ENCODE measurements at places on chromosomes 5 and 9.
A peak's percentile ranks its signal among the peaks of the same experiment; 100 is the strongest.

DNA sequence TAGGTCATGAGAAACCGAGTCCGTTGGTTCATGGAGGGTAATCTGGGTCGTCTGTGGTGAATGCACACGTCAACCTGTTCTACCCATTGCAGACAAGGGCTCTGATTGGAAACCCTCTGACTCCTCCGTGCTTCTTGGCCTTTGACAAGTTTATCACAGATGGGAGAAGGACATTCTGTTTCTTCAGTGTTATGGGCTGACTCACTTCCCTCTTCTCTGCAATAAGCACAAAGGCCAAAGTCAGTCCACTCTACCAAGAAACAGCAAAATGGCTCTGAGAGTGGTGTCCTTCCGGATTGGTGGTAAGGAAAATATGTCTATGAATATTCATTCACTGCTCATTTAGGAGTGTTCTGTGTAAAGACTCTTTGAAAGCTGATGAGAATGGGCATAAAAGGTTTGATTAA, 89.3 kb downstream of the FEM1C start:
- peak; percentile 98 for DNase-seq

DNA sequence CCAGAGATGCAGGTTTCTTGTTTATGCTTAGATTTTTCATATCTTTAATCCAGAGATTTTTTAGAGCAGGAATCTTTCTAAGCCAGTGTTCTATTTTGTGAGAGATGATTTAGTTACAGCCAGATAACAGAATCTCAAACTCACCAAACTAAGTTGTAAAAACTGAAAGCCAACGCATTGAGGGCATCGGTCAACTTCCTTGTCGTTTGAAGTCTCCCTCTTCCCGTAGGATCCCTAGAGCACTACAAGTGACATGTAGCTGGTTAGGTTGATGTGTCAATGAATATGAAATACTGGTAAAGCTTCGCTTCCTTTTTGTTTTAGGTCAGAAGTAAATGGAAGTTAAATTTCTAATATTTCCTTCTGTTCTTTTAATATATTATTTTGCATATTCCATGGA, 139.6 kb downstream of the YIPF5 start:
- DNase-seq, result no peak

DNA sequence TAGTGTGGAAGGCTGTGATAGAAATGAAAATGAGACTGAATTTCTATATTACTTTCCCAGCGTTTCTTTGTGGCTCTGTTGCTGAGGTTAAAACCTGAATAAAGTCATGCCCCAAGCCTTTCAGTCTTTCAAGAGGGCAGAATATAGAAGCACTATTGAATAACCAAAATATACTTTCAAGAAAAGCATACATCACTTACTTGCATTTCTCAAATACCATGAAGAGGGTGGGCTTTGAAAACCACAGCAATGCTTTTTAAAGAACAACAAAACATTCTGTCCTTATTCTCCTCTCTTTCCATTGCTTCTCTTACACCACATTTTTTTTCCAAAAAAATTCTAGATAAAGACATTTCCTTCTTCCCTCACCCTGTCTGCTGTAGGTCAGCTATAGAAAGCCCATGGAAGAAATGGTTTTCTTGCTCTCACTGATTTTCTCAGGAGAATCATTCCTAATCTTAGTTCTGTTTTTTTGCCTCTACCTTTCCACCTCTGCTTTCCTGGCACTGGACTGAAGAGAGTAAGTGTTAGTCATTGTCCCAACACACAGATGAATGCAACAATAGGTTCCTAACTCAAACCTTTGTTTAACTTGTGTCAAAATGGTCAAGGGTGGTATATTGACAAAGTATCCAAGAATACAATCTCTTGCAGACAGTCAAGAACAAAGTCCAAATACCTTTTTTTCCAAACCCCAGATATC, 51.6 kb downstream of the NUDT12 start:
- DNase-seq, result no peak

DNA sequence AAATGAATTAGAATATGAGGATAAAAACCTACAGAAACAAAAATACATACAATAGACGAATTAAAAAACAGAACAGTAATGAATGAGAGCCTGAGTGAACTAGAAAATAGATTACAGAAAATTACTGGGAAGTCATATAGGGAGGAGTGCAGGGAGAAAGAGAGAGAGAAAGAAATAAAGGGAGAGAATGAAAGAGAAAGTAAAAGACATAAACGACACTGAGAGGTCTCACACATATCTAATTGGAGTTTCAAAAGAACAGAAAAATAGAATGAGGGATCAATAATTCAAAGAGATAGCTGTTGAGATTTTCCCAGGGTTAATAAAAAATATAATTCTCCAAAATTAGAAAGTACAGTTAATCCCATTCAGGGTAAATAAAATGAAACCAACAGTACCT, 156.4 kb upstream of the FTMT start:
- no peak for DNase-seq

- no peak for DNase-seq
These were observed 569.1 kb upstream of the MEF2C start for GRCh38 chr5:89452081-89452480.

DNA sequence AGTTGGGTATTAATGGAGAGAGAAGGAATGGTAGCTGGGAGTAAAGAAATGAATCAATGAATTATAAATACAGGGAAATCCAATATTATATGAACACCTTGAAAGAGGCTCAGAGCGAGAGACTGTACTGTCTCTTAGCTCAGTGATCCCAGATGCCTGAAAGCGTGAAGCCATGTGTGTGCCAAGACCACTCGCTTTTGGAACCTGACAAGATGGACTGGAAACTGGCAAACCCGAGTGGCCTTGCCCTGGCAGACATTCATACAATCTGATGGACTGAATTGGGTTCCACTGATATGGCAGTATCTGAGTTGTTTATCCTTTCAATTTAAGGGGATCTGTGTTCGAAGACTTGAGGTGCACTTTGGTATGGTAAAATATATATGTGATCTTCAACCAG, 170.3 kb downstream of the ERCC6L2 start:
- DNase-seq, result no peak

DNA sequence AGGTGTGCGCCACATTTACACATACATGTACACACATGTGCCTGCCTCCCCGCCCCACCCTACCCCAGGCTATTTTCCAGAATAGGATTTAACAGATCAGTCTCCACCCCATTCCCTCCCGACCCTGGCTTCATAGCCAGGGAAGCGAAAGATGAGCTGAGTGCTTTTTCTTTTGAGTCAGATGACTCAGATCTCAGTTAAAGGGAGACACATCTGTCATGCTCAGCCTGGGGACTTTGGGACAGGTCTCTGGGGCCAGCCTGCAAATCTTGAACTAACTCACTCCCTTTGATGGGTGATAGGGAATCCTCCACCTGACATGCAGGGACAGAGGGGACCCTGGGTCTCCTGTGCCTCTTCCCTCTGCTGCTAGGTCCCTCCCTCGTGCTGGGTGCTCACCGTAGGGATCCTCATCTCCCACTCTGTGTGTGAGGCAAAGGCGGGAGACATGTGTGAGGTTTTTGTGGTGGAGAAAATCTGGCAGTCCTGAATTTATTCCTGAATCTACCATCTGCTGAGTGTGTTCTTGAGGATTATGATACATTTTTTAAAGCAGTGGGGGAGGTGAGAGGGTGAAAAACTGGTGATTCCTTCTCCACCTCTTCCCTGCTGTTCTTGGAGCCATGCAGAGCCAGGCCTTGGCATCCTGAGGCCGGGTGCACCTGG, 37.7 kb downstream of the NEUROG1 start:
- DNase-seq, result peak; percentile 35

- no peak for DNase-seq
These were observed 378.6 kb upstream of the KLF4 start for GRCh38 chr9:107868186-107868585.

GRCh38 chr5:1800472-1801221, 560 bp upstream of the NDUFS6 start:
- peak; percentile 27 for DNase-seq

DNA sequence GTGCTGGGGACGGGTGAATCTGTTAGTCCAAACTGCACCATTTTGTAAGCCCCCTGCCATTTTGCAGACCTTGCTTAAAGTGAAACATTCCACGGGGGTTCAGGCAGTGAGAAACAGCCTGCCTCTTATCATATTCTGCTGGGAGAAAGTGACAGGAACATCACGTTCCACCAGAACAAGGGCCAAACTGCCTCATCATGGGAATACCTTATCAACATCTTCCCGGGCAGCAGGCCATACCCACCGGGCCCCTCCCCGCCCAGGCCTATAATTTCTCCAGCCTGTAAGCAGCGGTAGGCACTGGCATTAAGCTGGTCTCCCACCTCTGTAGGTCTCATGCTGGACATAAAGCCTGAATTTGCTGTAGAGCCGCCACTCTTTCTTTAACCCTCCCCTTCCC, 1.5 kb upstream of the CFAP77 start:
- no peak for DNase-seq

GRCh38 chr5:114727358-114727757, 365.5 kb downstream of the KCNN2 start:
- no peak for DNase-seq

DNA sequence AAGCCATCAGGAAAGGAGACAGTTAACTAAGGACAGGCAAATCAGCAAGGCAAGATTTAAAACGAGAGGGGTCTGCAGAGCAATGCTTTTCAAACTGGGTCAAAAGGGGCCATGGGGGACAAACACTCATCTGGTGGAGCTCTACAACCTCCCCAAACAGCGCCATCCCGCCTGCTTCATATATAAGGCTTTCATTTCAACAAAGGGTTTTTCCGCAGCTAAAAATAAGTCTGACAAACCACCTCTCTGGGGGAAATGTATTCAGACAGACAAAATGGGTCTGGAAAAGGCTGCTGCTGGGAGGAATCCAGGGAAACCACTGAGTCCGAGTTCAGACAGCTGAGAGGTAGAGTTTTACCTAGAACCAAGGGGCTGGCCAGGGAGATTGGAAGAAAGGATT, 8.3 kb upstream of the SEPTIN8 start:
- no peak for DNase-seq

DNA sequence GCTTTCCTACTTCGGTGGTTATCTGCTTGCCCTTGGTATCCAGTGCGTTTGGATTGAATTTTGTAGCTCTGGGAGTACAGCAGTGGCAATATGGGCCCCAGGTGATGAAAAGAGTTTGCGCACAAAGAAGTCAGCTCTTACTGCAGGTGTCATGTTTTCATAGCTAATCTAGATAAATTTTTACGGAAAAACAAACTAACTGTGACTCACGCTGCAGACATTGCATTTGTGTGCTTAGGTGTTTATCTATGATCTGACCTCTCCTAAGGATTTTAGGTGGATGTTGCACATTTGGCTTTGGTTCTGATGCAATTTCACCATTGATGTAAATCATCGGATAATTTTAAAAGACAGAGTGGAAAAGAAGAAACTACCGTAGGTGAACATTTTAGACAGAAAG, 92.1 kb downstream of the VCAN start:
- no peak for DNase-seq

- peak; percentile 82 for DNase-seq
These were observed 103.5 kb downstream of the GCNT1 start for GRCh38 chr9:76562511-76562911.
